CD4-positive, alpha-beta T cell treated with Interleukin-1 beta for 1 hour (primary cell): ENCODE measurements at places on chromosomes 7 and 10.

- DNase-seq, result no peak
These were observed 468.1 kb upstream of the AKR1E2 start for GRCh38 chr10:4357911-4358310.

GRCh38 chr10:1347962-1348772, 292.0 kb downstream of the WDR37 start:
- DNase-seq, result no peak

GRCh38 chr7:113797420-113798010, 121.3 kb downstream of the PPP1R3A start:
- DNase-seq, result no peak

DNA sequence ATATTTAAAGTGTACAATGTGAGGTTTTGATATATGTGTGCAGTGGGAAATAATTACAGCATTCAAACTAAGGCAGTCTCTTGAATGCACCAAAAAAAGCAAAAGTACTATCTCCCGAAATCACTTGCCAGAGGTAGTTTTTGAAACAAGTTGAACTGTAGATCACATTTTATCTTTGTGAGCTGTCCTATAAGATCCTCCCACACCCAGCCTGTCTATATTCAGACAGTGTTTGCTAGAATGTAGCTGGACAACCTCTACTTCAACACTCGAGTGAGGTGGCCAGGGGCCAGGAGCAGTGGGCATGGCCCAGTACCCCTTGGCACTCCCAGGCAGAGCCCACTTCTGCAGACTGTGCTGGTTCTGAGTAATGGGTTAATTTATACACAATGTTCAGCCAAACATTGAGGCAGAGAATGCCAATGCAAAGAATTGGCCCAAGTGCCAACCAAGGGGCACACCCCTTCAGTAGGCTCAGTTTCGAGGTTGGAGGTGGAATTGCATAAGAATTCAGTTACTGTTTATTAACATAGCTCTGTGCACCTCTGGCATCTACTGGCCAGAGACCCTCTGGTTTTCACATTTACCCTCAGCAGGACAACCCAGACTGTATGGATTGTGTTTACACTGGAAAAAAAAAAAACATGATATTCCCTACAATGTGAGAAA, 70.5 kb downstream of the AHR start:
- no peak for DNase-seq

DNA sequence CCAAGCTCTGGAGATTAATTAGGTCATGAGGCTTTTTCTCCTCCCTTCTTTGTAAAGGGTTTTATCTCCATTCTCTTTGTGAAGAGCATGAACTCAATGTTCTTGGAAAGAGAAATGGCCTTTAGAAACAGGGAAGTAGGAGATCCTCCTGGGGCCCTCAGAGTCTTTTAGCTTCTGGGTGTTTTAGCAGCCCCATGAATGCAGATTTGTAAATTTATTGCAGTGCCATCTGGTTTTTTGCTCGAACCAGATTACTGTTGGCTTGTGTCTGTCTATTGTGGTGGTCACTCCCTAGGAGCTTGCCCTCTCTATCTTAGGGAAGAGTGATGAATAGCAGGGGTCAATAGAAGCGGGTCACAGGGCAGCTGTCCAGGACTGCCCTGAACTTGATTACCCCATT, 110.6 kb downstream of the BTRC start:
- DNase-seq, result no peak

DNA sequence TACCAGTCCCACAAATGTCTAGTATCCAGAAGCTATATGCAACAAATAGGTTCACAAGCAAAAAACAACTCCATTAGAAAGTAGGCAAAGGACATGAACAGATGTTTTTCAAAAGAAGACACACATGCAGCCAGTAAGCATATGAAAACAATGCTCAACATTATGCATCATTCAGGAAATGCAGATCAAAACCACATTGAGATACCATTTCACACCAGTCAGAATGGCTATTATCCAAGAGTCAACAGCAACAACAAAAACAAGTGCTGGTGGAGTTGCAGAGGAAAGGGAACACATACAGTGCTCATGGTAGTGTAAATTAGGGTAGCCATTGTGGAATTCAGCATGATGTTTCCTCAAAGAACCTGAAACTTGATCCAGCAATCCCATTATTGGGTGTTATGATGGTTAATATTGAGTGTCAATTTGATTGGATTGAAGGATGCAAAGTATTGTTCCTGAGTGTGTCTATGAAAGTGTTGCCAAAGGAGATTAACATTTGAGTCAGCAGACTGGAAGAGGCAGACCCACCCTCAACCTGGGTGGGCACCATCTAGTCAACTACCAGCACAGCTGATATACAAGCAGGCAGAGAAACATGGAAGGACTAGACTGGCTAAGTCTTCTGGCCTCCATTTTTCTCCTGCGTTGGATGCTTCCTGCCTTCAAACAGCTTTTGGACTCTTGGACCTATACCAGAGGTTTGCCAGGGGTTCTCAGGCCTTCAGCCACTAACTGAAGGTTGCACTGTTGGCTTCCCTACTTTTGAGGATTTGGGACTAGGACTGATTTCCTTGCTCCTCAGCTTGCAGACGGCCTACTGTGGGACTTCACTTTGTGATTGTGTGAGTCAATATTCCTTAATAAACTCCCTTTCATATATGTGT, 218.4 kb upstream of the SEMA3D start:
- DNase-seq, result no peak

GRCh38 chr7:94029976-94030375, 25.8 kb upstream of the BET1 start:
- DNase-seq, result no peak

DNA sequence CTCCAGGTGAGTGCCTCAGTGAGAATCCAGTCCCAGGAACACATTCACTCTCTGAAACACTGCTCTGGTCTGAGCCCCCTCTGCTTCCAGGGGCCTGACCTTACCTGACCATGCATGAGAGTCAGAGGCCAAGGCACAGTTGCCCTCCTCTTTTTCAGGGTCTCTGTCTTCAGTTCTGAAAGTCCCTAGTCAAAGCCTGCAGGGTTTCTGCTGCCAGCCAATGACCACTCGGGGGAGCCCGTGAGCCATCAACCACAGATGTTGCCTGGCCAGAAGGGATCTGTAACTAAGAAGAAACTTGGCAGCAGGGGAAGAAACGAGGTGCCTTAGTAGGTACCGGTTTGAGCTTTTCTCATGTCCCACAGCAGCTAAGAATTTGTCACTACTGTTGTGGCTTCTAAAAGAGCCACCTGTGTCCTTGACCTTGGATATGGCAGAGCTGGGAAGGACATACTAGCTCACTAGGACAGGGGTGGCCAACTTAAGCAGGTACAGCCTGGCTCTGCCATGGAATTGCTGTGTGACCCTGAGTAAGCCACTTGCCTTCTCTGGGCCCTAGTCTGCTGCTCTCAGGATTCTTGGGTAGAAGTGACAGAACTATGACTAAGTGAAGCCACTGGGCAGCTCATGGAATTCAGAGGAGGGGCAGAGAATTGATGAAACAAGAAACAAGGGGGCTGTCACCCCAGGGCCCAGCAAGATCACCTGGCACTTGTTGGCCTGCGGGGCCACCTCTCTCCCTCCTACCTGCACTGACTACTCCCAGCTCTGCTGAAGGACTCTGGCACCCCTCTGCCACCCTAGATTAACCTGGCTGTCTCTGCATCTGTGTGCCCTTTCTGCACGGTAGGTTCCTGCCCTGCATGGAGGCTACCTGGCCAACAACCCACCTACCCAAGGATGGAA, 83.8 kb upstream of the GPR26 start:
- peak; percentile 49 for DNase-seq

- no peak for DNase-seq
These were observed 17.9 kb upstream of the PRKAR1B start for GRCh38 chr7:744854-745430.

- DNase-seq, result no peak
These were observed 8.8 kb downstream of the ADAP1 start for GRCh38 chr7:945556-946255.

GRCh38 chr10:79178614-79179163, 109.9 kb downstream of the ZMIZ1 start:
- no peak for DNase-seq

- no peak for DNase-seq
These were observed 73.4 kb downstream of the ZMYND11 start for GRCh38 chr10:208616-209015.

DNA sequence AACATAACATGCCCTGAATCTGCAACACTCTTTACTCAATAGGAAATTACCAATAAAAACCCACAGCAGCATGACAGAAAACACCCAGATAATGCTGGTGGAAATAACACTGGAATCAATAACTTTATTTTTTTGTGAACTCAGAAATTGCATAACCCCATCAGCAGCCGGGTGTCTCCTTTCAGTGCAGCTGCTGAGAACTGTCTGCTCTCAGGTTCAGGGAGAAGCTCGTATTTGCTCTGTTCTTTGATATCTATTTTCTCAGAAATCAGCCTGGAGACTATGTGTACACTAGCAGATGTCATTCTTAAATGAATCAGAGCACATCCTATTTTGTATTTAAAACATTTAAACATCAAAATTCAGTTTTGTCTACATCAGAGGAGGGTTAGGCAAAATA, 506.0 kb downstream of the POM121L12 start:
- DNase-seq, result no peak

- no peak for DNase-seq
These were observed 43.6 kb downstream of the CTBP2 start for GRCh38 chr10:125116652-125117310.
